Osteocyte (in vitro differentiated cells): ENCODE measurements at places on chromosomes 1 and 21. TPM values are rescaled to one million over a fixed set of nuclear protein-coding genes. Genes with fewer than 3 reads are reported as not detected.

The TACSTD2 gene
- total RNA-seq = not detected in 2 replicates

The GJA9 gene
- total RNA-seq = not detected in 2 replicates

The LIPI gene
- total RNA-seq = not detected in 2 replicates

The SLC9A1 gene
- 32.5 and 34.2 TPM in 2 replicates for total RNA-seq

GRCh38 chr1:221148660-221149059 lies 269.4 kb downstream of the HLX start:
- DNase-seq = no peak

DNA sequence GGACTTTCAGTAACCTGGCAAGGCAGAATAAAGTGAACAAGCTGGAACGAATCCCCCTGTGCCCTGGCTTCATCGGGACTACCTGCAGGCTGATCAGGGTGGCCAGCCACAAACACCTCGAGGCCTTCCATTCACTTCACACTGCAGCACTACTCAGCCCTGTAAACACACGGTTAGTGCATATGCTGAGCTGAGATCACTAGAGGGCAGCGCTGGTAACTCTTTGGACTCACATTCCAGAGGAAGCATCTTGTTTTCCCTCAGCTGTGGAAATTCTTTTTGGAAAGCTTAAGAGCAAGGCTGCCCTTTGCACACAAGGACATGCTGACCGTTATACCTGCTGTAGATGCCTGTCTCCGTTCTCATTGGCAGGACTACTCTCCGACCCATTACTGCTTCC lies 32.1 kb downstream of the PCSK9 start:
- no peak for DNase-seq

DNA sequence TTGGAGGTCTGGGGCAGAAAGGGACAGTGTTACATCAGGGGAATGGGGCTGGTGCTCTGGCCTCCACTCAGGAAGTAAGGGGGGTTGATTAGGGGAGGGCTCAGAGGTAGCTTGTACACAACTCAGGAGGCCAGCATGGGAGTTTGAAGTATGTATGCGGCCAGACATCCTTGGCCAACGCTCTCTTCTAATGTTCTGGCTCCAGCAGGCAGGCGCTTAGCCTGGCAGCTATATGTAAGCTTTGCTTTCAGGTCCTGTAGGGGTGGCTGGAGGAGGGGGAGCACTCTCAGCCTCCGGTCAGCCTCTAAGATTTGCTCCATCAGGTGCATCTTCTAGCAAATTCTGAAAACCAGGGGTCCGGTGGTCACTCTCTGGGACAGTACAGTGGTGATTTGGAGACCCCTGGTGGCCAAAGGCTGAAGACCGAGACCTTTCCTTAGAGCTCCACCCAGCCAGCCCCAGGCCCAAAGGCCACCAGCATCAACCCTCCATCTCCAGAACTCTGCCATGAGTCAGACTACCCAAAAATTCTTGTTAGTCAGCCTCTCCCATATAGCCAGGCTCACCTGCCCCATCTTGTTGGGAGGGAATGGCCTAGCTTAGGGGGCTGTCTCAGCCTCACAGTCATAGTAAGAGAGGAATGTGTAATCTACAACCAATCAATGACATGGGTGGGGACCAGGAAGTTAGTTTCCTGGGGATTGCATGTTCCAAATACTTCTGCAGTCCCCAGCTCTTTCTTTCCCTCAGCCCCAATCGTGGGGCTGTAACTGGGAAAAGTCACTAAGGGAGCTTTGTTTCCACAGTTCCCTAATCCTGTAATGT lies 9.7 kb upstream of the COL8A2 start:
- DNase-seq = no peak

- no peak for DNase-seq
Measured at GRCh38 chr1:233514946-233515391, 98.9 kb upstream of the KCNK1 start.

DNA sequence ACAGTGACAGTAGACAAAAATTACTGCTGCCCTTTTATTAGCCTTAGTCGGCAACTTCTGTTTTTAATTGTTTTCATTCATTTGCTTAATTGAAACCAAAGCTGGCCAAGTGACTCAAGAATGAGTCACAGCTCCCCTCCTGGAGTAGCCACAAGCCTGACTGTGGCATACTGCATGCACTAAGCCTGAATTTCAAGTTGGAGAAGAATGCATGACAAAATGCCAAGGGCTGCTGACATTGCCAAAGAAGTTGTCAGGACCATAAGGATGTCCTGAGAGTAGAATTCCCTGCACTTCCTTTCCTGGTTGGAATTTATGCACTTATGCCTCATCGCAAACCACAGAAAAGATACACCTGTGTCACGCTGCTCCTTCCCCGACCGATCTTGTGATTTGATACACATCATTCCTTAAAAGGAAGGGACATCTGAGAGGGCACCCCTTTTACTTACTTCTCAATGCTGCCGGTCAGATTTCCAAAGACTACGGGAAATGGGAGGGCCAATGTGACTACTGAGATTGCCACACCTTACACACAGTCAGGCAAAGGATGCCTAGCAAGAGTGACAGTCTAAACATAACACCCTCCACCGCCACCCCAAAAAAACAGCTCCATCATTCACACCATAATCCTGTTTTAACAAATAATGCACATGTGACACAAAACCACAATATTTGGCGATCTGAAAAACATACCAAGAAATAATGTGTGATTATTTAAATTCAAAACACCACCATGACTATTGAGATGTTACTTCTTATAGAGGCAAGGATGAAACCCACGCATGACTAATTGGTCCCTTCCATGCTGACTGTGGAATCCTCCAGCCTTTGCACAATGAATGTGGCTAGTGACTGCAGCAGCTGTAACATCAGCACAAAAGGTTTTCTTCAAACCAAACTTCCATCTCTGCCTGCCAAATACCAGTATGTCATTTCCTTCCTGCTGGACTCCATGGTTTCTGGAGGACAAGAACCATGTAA lies 28.2 kb downstream of the VAV3 start:
- DNase-seq = no peak

DNA sequence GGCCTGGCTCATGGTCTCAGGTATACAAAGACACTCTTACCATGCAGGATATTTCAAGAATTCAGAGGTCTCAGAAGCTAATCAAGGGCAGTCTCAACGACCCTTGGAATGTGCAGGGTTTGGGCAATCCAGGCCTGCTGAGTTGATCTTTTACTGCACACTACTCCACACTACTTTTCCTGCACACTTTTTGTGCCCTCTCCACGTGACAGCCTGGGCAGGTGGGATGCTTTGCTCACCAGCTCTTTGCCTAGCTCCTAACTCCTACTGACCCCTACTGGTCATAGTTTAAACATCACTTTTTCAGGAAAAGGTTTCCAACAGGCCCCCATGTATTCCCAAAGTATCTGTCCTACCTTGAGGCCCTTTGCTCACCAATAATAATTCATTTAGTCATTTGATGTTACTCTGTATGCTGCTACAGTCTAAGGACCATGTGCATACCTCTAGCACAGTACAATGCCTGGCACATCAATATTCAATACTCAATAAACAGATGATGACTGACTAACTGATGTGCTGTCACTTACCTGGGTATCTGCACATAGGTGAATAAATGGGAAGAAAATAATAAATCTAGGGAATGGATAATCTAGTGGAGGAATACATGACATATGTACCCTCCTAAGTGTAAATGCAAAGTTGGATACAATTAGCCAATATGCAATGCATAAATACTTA lies 9.6 kb downstream of the DUSP23 start:
- DNase-seq = no peak

GRCh38 chr1:184860985-184861754 lies 106.5 kb upstream of the EDEM3 start:
- DNase-seq = no peak

GRCh38 chr1:15427280-15427666 lies 11.0 kb upstream of the CTRC start:
- DNase-seq = no peak

DNA sequence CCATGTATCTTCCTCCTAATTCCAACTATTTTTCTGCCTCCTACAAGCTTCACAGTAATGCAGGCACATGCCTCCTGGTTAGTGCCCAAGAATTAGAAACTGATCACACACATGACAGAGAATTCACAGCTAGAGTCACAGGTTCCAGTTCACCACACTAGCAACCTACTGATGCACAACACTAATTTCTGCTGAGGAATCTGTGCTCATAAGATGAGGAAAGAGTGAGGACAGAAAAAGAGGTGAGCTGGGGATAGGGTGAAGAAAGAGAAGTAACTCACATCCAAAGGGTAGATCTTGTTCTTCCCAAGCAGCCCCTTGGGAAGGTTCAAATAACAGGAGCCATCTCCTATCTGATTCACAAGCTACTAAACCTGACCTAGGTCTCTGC lies 61.3 kb downstream of the PUM1 start:
- no peak for DNase-seq

GRCh38 chr1:55153031-55153430 lies 62.1 kb downstream of the USP24 start:
- DNase-seq = no peak

GRCh38 chr21:35338881-35339632 lies 290.0 kb upstream of the RUNX1 start:
- DNase-seq = no peak

DNA sequence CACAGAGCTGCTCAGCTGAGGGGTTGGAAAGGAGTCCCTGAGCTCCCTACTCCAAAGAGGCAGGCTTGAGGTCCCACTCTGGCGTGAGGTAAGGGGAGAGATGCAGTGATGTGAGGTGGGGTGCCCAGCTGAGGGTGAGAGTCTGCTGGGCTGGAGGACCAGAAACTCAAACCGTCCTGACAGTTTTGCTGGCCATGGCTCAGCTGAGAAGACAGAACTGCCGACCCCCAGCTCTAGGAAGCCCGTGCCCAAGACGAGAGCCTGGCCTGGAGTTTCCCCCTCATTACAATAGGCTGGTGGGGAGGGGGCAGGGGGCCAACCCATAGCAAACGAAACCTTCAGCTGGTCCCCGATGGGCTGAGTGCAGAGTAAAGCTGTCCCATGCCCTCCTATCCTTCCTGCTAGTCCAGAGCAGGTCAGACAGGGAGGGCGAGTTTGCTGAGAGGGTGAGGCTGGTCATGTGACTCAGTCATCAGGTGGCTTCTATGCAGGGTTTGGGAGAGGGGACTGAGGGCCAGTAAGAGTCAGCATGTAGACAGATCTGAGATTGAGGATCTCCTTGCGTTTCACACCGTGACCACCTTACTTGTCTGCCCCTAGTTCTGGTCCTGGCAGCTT lies 129.3 kb downstream of the PRDM2 start:
- DNase-seq = peak; percentile 64

DNA sequence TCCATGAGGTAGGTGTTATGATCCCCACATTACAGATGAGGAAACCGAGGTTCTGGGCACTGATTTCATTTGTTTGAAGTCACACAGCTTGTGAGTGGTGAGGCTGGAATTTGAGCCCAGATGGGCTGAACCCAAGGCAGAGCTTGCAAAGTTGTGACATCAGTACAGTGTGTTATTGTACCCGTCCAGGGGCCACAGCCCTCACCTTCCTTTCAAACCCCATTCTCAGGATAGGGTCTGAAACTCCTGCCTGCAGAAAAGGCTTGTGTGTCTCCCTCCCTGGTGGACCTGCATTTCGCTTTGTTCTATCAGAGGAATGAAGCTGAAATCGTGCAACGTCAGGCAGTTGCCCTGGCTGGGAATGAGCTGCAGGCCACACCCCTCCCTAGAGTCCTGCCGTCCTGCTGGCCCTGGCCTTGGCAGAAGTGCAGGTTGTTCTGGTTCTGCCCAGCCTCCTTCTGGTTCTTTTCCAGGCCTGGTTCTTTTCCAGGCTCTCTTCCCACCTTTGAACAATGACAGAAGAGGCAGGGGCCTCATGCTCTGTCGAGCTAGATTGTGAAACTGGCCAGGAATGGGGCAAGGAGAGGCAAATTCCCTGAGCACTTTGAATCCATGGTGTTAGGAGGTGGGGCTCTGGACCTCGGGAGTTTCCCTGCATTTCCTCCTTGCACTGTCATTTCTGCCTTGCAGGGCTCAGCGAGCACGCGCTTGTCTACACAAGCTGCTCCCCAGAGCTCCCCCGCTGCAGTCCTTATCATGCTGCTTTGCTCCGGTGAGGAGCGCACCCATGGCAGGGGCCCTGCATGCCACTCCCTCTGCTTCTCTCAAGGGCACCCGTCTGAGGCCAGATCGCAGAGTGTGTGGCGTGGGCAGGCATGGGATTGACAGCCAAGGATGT lies 8.2 kb upstream of the MYOM3 start:
- DNase-seq = no peak

DNA sequence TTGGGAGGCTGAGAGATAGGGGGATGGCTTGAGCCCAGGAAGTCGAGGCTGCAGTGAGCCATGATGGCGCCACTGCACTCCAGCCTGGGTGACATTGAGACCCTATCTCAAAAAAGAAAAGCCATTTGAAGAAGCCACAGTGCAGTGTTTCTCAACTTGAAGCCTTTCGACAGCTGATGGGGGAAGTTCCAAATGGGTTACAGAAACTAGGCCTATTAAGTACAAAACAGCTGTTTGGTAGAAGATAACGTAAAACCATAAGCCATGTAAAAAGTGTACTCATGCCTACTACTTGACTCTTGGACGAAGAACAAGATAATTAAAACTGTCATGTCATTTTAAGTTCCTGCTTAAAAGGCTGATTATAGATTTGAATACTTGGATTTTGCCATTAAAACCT lies 16.6 kb downstream of the COPA start:
- no peak for DNase-seq

DNA sequence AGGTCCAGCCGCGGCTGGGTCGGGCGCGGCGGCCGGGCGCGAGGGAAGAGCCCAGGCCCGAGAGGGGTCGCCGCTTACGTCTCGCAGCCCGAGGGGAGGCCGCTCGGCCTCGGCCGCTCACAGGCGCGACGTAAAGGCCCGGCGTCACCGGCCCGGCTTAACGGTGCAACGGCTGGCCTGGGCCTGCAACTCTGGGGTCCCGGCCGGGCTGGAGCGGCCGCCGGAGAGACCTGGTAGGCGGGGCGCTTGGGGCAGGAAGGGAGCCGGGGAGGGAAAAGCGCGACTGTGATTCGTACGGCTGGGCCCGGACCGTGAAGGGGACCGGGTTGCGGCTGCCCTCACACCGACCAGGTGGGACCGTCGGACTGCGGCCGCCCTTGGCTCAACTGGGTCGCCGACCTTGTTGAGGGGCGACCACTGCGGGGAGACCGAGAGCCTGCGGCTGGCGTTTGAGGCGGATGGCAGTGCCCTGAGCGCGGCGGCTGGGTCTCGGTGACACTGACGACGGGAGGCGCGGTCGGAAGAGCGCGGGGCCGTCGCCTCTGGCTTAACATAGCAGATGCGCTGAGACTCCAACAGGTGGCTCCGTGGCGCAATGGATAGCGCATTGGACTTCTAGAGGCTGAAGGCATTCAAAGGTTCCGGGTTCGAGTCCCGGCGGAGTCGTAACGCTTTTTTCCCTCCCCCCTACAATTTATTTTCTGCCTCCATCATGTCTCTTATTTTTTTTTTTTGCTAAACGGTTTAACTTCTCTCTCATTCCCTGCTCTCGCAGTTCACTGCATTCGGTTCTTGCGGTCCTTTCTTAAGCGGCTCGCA lies 31.8 kb downstream of the DNTTIP2 start:
- peak; percentile 94 for DNase-seq

DNA sequence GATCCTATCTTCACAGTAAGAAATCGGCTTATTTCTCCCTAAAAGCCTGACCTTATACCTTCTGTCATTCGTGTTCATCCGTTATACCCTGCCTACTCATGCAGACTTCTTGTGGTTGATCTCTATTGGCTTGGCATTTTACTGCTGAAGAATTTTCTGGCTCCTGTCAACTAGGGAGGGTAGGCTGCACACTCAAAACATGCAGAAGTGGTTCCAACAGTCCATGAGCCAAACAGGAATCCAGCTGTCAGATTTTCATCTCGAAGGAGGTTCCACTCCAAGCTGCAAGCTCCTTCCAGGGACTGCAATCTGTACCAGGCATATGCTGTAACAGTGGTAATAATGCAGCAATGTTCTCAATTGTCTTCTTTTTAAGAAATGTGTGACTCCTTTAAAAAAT lies 10.1 kb downstream of the DNAJC11 start:
- no peak for DNase-seq
